Activated CD4-positive, alpha-beta memory T cell treated with anti-CD3 and anti-CD28 coated beads for 36 hours (primary cell): ENCODE measurements at places on chromosomes 4 and X.

DNA sequence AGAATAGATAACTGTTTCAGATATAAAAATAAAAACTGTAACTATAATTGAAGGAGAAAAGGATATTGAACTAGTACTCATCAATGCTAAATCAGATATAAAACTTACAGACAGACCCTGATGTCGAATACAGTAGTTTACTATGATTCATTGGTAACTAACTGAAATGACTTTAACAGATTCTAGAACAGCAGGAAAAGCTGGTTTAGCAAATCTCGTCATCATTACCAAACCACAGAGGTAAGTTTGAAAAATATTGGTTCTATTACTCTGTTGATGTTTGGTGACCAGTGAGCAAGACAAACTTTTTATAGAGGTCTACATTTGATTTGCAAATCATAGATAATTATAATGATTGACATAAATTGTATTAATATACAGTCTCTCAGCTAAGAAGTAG is 551.4 kb upstream of the ADGRL3 start:
- no peak for DNase-seq

GRCh38 chrX:119055687-119056086 is 17.1 kb upstream of the CT47C1 start:
- DNase-seq, result no peak

DNA sequence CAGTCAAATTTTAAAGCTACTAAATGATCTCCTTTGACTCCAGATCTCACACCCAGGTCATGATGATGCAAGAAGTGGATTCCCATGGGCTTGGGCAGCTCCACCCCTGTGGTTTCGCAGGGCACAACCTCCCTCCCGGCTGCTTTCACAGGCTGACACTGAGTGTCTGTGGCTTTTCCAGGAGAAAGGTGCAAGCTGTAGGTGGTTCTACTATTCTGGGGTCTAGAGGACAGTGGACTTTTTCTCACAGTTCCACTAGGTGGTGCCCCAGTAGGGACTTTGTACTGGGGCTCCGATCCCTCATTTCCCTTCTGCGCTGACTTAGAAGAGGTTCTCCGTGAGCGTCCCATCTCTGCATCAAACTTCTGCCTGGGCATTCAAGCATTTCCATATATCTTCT is 845.2 kb downstream of the PCDH18 start:
- no peak for DNase-seq

- DNase-seq, result no peak
These were observed 53.7 kb downstream of the KDM5C start for GRCh38 chrX:53171356-53171755.

DNA sequence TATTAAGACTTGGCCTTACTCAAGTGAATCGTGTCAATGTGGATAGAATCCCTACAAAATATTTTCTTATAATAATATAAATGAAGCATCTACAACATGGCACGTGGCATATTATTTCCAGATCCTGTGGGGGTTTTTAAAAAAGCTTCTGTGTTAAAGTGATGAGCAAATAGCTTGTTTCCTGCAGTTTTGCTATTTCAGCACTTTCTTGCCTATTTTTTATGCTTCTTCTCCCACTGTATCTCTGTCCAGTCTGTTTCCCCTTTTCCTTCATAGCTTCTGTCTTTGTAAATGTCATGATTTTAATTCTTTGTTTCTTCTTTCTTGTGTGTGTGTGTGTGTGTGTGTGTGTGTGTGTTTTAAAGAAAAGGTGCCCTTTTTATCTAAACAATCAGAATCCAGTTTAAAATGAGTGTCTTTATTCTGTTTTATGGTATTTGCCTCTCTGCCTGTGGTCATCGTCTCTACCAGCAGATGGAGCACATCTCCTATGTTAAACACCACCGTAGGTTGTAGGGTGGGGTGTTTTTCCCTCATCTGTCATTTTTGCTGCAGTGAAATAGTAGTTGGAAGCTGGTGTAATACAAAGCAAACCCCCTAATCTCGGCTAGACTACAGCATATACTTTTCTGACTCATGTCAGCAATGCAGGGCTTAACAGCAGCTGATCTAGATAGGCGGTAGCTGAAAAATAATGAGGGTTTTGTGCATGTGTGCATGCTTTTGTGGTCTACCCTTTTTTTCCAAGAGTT is 33.1 kb downstream of the FTHL17 start:
- peak; percentile 20 for DNase-seq

- no peak for DNase-seq
These were observed 254.6 kb upstream of the LDB2 start for GRCh38 chr4:17152941-17153540.
